ENCODE measurements at places on chromosomes 13 and 19.
A peak's percentile ranks its signal among the peaks of the same experiment; 100 is the strongest.

- no peak for DNase-seq
These were observed 37.5 kb upstream of the POMP start for GRCh38 chr13:28621449-28621848.

DNA sequence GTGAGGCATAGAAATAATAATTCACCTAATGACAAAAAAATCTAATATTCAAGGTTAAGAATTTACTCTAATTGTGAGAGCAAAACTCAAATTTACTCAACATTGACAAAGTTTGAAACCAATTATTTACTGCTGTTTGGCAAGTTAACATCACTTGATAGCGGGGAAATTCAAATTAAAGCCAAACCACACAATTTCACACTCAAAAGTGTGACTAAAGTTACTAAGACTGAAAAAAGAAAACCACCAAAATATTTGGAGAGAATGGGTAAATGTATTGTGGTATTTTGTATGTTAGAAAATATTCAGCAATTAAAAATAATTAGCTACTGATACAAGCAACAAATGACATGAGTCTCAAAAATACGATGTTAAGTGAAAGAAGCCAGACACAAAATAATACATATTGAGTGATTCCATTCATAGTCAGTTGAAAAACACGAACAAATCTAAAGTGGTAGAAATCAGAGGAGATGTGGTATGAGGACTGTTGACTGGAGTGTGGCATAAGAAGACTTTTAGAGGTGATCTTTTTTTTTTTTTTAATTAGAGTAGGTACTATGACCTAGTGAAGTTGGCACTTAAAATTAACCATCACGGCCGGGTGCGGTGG is 541.4 kb upstream of the ATXN8OS start:
- no peak for DNase-seq

- no peak for DNase-seq
These were observed 25.7 kb upstream of the IGFL4 start for GRCh38 chr19:46066471-46066870.

- DNase-seq, result no peak
These were observed 13.1 kb upstream of the NOTCH3 start for GRCh38 chr19:15213715-15214381.

GRCh38 chr13:110784704-110785103 is 71.2 kb downstream of the ING1 start:
- DNase-seq, result no peak

DNA sequence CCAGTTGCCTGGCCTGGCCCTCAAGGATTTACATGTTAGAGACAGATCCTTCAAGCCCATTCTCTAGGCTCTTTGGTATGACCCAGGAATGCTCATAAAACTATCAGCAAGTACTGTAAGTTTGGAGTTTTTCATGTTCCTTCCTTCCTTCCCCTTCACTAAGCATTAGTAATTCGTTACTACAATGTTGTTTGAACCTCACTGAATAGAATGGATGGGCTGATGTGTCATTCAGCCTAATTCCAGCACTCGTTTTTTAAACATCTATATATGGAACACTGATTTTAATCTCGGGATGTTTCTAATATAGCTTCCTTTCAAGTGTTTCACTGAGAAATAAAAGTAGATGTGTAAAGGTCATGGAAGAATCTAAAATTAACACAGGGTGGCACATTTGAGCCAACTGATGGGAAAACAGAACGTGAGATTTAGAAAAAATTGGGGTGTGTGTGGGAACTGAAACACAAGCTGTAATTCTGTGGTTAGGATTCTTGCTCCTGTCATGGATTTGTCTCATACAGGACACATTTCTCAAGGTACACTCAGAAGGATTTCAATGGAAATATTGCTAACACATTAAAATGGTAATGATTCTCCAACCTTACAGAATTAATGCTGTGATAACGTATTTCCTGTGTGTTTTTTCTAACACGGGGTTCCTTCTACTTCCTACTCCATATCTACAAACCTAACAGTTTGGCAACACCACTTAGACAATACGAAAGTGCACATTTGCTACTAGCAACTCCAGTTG is 93.4 kb downstream of the FLT1 start:
- no peak for DNase-seq

- DNase-seq, result no peak
These were observed 13.6 kb downstream of the C19orf25 start for GRCh38 chr19:1465191-1466016.

GRCh38 chr13:75153386-75153785 is 328.6 kb downstream of the TBC1D4 start:
- no peak for DNase-seq

DNA sequence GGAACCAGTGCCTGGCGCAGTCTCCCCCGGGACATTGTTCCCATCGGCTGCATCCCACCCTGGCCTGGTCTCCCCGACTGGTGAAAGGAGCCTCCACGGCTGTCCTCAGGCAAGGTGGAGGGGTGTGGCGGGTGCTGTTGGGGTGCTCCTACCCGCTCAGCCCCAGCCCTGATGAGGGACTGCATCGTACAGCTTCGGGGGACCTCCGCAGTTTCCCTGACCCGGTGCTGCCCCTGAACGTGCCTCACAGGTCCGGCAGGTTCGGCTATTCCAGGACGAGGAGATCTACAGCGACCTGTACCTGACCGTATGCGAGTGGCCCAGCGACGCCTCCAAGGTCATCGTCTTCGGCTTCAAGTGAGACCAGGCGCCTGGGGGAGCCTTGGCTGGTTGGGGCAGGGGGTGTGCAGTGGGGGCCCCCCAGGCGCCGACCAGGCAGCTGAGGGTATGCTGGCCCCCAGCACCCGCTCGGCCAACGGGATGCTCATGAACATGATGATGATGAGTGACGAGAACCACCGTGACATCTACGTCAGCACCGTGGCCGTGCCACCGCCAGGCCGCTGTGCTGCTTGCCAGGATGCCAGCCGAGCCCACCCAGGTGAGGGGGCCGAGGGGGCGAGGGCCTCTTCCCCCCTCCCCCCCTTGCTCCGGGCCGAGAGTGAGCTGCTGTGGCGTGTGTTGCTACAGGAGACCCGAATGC is 3.5 kb downstream of the DCAF15 start:
- DNase-seq, result no peak

DNA sequence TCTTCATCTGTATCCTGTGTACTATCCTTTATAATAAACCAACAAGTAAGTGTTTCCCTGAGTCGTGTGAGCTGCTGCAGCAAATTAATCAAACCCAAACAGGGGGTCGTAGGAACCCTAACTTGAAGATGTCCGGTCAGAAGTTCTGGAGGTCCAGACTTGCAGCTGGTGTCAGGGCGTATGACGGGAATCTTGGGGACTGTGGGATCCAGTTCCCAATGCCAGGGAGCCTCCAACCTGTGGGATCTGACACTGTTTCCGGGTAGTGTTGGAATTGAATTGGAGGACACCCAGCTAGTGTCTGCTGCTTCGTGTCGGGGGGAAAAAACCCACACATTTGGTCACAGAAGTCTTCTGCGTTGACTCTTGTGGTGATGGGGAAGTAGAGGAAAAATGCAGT is 52.1 kb upstream of the AMER2 start:
- no peak for DNase-seq

- no peak for DNase-seq
These were observed 2.7 kb downstream of the CLEC4G start for GRCh38 chr19:7729211-7729610.

- no peak for DNase-seq
These were observed 624.9 kb upstream of the PCDH9 start for GRCh38 chr13:67854990-67855389.

DNA sequence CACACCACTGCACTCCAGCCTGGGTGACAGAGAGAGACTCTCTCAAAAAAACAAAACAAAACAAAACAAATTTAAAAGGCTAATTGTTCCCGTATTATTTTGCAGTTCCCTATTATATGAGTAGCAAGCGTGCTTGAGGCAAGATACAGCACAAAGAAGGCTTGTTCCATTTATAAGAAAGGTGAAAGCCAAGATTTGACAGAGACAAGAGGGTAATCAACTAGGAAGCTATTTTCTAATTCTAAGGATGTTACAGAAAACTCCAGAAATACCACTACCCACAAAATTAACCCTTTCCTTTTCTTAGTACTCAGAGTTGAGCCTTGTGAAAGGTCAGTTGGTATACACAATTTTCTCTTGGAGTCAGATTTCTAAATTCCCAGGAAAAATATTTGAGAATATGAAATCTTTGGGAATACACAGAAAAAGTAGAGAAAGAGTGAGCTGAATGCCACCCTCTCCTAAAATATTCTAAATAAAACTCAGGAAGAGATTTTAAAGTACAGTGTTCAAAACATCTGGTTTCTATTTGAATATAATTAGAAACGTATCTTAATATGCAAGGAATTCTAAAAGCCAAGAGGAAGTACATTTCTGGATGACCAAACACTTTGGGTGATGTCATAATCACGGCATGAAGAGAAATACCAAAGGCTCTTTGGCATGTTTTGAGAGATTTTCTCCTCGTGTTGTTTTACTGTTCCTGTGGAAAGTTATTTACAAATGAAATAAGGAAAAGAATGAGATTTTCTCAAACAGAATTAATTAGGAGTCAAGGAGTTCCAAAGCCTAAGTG is 63.0 kb upstream of the FLT1 start:
- peak; percentile 62 for DNase-seq

GRCh38 chr19:3670796-3671679 is 29.2 kb downstream of the PIP5K1C start:
- peak; percentile 18 for DNase-seq

DNA sequence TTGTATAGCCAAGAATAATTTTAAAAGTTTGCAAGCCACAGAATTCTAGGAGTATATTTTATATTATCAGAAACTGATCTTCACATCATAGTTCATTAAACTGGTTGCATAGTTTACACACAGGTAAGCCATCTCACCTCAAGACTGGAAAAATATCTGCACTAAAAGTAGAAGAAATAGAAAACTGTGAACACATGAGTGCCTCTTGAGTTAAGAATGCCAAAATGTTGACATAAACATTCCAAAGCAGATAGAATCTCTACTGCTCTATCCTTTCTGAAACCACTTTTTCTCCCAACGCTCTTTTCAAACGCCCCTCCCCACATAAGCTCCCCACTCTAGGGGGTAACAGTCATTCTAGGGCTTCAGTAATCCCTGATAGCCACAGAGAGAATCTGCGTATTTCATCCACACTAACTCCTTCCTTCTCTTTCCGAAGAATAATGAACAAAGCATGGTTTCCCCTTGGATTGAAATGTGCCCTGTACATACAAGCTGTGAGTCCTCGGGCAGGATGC is 201.5 kb downstream of the IRS2 start:
- DNase-seq, result no peak
